Endodermal cell (in vitro differentiated cells): ENCODE measurements at places on chromosomes 3 and 15. TPM values are rescaled to one million over a fixed set of nuclear protein-coding genes. Genes with fewer than 3 reads are reported as not detected.
A peak's percentile ranks its signal among the peaks of the same experiment; 100 is the strongest.

Gene RBP2
- total RNA-seq: not detected in 2 replicates

- no peak for DNase-seq
Measured at GRCh38 chr3:12246497-12247163, 42.2 kb upstream of the PPARG start.

GRCh38 chr15:38283010-38283409 is 30.4 kb downstream of the SPRED1 start:
- no peak for DNase-seq

DNA sequence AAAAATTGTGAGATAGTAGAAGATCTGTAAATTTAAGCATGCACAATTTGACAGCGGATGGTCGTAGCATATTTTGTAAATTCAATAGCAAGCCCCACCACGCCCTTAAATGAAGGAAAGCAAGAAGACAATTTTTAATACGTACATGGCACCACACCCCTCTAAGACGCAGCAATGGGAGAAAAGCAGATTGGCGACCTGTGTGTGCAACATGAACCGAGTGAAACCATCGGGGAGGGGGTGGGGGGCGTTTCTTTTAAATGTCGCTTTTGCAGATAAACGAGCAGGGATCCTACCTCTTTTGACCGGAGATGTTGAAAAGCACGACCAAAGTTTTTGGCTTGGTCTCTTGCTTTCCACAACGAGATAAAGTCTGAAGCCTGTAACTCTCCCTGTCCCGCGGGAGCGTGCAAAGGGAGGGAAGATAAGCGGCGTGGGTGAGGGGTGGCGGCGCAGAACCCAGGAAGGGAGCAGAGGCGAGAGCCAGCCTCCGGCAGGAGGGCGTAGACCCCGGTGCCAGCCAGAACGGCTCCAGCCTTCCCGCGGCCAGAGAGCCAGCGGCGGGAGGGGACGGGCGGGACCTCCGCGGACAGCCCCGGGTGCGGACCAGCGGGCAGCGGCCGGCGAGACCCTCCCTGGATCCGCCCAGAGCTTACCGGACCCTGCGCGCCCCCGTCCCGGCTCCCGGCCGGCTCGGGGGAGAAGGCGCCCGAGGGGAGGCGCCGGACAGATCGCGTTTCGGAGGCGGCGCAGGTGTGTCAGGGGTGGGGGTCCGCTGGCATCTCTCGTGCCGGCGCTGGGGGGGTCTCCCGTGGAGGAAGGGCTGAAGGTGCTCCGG is at the start of gene CHL1:
Gene CHL1 (plus strand): TSS at position 453 of the 838 bp plus-strand sequence. CDS start 123,014 bp downstream, outside the sequence.
- peak; percentile 85 for DNase-seq

- DNase-seq: no peak
Measured at GRCh38 chr3:182508919-182509711, 284.2 kb upstream of the ATP11B start.

DNA sequence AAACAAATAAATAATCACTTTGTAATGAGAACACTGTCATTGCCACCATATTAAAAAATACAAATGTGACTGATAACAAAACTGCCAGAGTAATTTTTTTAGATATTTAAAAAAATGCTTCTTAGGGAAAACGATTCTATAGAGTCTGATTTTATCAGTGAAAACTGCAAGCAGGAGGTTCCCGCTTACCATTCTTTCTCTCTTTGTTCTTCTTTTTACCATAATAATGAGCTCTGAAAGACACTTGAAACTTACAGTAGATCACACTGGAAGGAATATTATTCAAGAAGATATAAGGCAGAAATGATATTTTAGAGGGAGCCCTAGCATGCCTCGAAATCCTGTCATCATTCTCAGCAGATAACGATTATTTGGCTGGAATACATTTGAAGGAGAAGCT is 701.3 kb downstream of the ROBO1 start:
- no peak for DNase-seq
